GM12878 (cell line): ENCODE measurements at places on chromosomes 2 and 18. TPM values are rescaled to one million over a fixed set of nuclear protein-coding genes. Genes with fewer than 3 reads are reported as not detected.
A peak's percentile ranks its signal among the peaks of the same experiment; 100 is the strongest.

- DNase-seq: no peak
Observed at GRCh38 chr2:240987588-240987987, 10.8 kb upstream of the SNED1 start.

DNA sequence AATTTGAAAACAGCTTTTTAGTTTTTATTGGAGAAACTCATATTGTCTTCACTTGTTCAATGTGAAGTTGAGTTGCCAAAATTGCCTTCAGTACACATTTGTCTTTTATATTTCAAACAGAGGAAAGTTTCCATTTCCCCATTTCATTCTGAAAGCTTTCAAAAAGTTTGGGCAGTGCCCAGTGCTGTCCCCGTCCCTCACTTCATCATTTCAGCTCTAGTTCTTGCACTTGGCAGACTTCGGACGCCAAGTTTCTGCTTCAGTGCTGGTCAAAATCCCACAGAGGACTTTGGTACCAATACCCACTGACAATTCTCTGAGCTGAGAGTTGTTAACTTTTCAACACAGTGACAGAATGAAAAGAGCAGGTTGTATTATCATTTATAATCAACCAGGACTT is 43.4 kb upstream of the AQP4 start:
- no peak for DNase-seq

DNA sequence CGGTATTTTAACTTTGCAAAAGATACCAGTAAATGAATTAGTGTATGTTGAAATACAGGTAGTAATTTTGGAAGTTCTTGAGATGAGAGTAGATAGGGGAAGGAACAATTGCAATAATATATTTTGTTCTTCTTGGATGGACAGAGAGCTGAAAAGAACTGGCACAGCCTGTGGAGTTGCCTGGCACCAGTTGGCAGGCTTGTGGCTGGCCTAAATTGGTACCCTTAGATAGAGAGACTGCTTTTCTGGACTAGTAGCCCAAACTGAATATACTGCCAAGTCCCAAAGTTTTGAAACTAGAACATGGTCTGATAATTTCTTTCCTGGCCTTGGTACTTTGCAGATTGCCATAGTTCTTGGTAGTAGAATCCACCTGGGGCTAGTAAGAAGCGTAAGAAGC is 26.9 kb downstream of the MYO1B start:
- DNase-seq: no peak

DNA sequence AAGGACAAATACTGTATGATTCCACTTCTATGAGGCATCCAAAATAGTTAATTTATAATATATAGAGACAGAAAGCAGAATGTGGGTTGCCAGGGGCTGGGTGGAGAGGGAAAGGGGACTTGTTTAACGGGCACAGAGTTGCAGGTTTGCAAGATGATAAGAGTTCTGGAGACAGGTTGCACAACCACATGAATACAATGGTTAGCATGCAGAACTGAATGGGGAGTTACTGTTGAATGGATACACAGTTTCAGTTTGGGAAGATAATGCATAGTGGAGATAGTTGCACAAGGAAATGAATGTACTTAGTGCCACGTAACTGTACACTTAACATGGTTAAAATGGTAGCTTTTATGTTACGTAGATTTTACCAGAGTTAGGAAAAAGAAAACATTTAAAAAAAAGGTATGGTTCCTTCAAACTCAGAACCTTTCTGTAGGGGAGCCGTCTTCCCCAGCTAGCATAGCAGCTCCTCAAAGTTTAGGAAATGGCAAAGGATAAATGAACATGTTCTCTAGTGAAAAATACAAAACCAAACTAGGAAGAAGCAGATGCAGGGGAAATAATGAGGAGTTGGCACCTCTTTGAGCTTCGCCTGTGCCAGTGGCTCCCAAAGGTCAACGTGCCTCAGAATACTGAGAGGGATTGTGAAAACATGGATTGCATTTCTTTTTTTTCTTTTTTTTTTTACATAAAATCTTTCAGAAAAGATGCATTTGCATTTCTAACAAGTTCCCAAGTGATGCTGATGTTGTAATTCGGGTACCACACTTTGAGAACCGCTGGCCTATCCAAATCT is 95.2 kb downstream of the ZCCHC2 start:
- DNase-seq: no peak

Gene ABCG8
- not detected in 2 replicates for total RNA-seq

DNA sequence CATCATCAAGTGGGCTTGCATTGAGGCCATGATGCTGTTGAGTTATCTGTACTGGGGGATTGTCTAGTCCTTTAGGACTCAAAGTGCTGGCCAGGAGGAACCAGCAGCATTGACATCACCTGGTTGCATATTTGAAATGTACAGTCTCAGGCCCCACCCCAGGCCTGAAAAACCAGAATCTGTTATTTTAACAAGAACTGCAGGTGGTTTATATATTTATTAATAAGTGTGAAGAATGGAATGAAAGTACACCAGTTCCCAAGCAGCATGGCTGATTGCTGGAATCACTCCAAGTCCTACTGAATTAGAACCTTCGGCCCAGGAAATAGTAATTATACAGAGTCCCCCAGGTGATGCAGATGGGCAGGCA is 2.8 kb downstream of the IL1F10 start:
- no peak for DNase-seq

Gene DIS3L2
- 21.0 and 27.1 TPM in 2 replicates for total RNA-seq

Gene POTEJ
- not detected in 2 replicates for total RNA-seq

DNA sequence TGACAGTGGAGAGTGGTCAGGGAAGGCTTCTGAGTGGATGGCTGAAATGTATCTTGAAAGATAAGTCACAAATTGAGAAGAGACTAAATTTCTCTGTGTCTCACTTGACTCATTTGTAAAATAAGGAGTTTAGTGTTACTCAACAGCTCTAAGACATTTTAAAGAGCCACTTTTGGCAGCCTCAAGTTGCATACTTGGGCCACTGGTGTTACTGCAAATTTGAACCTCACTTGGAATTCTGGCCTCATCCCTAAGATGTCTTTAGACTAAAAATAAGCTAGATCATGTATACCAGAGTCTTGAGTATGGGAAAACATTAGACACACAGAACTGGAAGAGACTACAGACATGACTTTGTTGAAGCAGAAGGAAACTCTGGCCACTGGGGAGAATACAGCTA is 4.5 kb upstream of the MTLN start:
- DNase-seq: no peak

- DNase-seq: no peak
Observed at GRCh38 chr2:74528600-74529356, 728 bp downstream of the AUP1 start.

- no peak for DNase-seq
Observed at GRCh38 chr2:191670076-191670475, 7.9 kb upstream of the NABP1 start.

- DNase-seq: no peak
Observed at GRCh38 chr18:74282755-74283554, 8.8 kb downstream of the CYB5A start.

DNA sequence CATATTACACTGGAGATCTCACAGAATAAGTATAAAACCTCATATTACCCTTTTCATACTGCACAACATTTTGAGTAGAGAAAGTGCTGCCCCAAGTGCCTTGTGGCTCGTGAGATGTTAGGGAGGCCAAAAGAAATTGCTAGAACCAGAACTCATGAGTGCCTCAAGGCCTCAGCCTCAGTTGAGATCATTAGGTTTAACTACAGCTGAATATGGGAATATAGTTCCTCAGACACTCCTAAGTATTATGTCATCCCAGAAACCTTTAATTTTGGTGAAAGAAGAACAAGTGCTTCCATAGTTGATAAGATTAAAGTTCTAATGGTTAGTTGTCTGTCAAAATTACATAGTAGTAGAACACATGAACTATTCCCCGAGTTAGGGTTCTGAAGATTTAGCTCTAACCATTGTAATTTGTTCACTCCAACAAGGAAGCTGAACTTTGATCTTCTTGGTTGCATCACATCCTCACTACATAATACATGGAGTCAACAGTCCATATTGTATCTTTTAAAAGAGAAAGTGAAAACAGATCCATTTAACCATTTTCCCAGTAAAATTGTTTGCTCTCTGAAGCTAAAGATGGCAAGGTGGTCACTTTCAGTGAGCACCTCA is 9.6 kb upstream of the AQP4 start:
- no peak for DNase-seq

- DNase-seq: no peak
Observed at GRCh38 chr2:225097035-225097434, 54.8 kb upstream of the DOCK10 start.

GRCh38 chr2:238130696-238131628 is 7.5 kb upstream of the KLHL30 start:
- no peak for DNase-seq

- DNase-seq: no peak
Observed at GRCh38 chr2:233597522-233597921, 19.9 kb upstream of the UGT1A8 start.

Gene LYG1
- 0.21 TPM in 1 of 2 replicates, not detected in the other for total RNA-seq

Gene LINC00305
- not detected in 2 replicates for total RNA-seq

DNA sequence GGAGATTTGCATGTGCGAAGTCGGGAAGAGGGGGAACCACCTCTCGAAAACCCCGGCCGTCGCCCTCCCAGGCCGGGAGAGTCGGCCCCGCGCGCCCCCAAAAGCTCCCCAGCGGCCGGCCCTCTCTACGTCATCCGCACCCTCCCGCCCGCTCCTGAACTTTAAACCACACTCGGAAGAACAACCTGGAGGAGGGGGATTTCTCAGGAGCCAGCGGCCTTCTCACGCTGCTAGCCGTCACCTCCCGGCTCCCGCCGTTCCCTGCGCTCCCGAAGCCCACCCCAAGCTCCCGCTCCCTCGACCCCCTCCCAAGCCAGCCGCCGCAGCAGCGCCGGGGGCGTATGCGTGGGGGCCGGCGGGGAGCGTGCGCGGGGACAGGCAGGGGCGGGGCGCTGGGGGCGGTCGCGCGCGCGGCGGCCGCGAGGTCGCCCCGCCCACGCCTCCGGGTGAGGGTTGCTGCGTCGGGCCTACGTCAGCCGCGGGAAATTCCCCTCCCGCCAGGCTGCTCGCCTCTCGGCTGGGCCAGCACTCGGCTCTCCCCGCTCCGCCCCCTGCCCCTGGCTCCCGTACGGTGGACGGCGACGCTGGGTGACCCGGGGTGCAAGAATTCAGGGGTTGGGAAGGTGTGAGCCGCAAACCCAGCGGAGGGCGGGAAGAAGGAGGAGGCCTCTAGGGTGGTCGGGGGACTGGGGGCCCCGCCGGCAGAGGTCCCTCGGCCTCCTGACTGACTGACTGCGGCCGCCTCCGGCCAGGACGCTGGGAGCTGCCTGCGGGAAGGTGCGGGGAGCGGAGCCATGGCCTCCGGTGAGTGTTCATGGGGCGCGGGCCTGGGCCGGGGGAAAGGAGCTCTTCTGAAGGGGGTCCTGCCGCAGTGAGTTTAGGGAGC is at the start of gene REL:
REL (plus strand) TSS at position 528 of the 886 bp plus-strand sequence; CDS start at position 795, 267 bp downstream.
- peak; percentile 59 for DNase-seq

DNA sequence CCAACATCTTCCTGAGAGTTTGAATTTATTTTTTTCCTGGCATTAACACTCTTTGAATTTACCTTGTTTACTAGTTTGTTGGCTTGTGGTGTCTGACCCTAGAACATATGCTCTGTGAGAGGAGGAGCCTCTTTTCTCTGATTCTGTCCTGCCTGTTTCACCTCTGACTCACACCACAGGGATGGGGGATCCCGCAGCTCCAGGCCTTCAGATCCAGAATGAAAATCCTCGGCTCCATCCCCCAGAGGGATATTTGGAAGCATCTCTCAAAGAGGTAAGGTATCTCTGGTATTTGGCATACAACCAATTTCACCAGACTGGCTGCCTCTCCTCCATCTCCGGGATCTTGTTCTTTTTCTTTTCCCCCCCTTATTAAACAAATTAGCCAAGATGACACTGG is 104.7 kb downstream of the GPR39 start:
- DNase-seq: no peak

- DNase-seq: no peak
Observed at GRCh38 chr2:229252280-229252679, 18.8 kb downstream of the PID1 start.

DNA sequence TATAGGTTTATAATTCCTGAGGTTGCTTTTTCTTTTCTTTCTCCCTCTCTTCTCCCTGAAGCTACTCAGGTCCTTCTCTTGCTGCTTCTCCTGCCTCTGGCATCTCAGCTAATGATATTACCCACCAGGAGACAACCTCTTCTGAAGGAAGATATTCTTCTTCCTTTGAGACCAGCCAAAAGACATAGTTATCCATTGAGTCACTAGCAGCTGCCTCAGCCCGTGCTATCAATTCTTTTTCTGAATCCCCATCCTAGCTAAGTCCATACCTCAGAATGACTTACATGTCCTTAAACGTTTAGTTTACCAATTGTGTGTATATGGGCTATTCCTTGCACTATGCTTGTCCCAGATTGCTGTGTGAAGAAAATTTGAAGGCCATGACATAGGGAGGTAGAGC is 25.0 kb upstream of the RNF103 start:
- no peak for DNase-seq

Gene AMER3
- total RNA-seq: not detected in 2 replicates

GRCh38 chr18:23141104-23141999 is 6.1 kb downstream of the CABLES1 start:
- DNase-seq: no peak

GRCh38 chr2:129293326-129293725 is 686.1 kb upstream of the RAB6C start:
- DNase-seq: no peak

DNA sequence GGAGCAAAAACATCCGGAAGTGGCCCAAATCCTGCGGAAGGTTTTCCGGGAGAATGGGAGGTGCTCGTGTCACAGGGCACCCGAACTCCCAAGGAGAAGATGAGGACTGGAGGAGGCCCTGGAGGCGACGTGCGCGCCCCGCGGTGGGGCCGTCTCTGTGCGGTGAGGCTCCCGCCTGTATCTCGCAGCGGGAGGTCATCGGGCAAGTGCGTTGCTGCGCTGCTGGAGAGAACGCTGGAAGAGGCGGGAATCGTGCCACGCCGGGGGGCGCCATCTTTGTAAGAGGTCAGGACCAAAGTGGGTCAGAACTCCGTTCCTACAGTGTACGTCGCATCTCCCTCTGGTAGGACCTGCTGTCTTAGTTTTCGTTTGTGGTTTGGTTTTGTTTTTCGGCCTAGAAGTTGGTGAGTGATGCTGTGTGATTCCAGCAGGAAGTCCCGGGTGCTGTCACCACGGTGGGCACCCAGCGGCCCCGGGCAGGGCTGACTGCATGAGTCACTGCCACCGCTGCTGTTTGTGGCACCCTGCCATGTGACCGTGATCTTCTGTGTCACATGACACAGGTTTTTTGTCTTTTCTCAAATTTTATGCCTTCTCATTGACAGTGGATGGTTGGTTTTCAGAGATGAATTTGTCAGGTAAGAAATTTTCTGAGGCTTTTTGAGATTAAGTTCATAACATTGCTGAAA is 21.5 kb upstream of the ATP9B start:
- no peak for DNase-seq

- no peak for DNase-seq
Observed at GRCh38 chr2:76563730-76564129, 853.0 kb upstream of the GCFC2 start.

DNA sequence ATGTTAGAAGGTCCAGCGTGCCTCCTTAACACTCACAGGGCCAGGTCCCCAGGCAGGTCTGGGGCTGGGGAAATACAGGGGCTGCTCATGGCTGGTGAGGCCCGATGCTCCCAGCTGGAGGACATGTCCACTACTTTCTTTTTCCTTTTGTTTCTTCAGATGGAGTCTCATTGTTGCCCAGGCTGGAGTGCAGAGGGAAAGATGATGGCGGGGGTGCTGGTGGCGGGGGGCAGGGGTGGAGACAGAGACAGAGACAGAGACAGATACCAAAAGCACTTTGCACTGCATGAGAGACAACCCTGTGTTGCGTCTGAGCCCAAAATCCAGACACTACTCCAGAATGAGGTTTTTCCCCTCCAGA is 211.0 kb downstream of the SH3BP4 start:
- DNase-seq: no peak
